CD4-positive, alpha-beta T cell treated with Interleukin-17A for 4 hours (primary cell): ENCODE measurements at places on chromosomes 3 and 15.

- DNase-seq = no peak
These were observed 291.2 kb upstream of the C2CD4B start for GRCh38 chr15:62456011-62456920.

DNA sequence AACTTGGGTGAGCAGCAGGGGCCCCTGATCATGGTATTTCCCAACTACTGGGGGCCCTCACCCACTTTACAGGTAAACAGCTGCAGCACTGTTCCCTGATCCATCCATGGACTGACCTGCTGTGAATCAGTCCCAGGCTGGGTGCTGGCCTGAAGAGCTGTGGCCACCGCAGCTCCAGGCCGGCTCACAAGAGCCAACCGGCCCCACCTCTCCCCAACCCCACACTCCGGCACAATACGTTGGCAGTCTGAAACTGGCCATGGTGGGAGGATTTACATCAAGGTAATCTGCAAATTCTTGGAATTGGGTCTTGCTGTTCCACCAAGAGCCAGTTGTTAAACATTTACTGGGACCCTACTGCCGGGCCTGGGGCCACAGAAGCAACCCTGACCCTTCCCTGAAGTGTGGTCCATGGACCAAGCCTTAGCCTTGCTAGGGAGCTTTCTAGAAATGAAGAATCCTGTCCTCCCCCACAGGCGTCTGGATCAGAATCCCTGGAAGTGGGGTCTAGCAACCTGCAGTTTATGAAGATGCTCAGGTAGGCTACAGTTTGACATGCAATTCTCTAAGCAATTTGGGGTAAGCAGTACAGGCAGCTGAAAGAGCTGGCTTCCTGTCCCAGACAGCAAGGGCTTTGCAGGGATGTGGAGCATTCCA is 3.7 kb downstream of the SLC6A20 start:
- DNase-seq = no peak

DNA sequence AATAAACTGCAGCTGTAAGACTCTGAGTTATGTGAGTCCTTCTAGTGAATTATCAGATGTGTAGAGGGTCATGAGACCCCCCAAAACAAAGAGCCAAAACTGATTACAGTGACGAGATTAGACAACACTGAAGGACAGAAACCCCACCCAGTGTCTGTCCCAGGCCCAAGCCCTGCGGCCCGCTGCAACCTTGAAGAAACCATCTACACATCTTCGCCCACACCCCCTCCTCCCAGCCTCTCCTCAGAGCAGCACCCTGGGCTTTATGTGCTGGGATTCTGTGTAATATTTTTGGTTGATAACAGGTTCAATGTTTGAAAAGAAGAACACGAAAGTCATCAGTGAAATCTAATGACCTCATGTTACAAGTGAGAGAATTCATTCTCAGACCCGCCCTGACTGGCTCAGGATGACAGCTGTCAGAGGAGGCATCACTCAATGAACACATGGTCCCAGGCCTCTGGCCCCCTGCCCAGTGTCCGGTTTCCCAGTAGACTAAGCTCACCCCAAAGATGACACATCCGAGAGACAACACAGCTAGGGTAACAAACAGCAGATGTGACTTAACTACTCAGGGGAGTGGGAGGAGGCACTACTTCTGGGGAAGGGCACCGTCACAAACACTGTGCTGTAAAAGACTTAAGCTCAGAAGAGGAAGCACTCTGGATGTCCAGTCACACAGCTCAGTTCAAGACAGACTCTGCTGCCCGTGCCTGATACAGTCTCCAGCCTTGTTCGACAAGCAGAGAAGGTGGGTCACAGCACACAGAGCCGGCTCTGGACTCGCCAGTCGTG is 48.9 kb downstream of the NIPA2 start:
- DNase-seq = no peak

DNA sequence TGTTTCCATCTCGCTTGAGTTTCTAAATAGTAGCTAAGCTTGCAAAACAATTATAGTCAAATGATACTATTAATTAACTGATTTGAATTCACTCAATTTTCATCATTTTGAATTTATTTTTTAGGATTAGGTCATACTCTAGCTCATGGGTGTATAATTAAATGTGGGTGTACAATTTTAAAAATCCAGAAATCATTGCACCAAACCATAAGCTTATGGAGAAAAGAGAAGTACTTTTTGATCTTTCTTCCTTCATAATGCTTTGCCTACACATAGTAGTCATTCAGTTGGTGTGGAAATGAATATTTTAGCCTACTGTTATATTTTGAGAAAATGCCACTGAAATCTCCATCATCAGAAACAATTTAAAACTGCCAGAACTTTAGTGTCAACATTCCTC is 175.1 kb downstream of the CD47 start:
- DNase-seq = no peak

- no peak for DNase-seq
These were observed 220.1 kb upstream of the CBLB start for GRCh38 chr3:106088899-106089298.

DNA sequence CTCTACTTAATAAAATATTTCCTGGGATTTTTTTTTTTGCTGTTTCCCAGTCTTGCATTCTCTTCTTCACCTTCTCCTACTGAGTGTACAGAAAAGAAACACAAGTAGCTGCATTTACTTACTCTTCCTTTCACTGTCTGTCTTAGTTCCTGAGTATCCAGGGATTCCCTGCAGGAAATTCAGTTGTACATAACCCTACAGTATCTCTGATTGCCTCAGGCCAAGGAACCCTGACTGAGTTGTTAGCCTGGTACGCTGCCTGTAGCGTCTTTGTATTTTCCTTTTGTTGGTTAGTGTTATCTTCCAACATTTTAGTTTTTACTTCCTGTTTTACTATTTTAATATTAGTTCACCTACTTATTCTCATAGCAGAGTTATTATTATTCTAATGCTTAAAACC is 142.5 kb upstream of the ROBO1 start:
- no peak for DNase-seq
